Keratinocyte (primary cell): ENCODE measurements at places on chromosomes 2 and 18. TPM values are rescaled to one million over a fixed set of nuclear protein-coding genes. Genes with fewer than 3 reads are reported as not detected.

Gene SCN2A
- 0.27 to 1.0 TPM (median 0.91 TPM) in 3 replicates for polyA plus RNA-seq

DNA sequence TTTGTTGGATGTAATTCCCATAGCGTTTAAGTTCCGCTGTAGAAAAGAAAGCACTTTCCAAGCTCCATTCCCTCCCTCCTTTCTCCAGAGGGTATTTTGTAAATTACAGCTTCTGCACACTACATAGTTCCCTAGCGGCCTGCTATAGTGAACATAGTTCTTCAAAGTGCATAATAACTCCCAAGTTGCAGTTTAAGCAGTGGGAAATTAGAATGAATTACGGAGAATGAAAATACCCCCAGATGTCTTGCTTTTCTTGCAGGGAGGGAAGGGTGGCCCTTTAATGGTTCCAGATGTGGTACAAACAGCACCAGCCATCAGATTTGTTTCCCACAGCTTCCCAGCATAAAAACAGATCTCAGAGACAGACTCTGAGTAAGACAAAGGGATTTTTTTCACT, 893.9 kb downstream of the SUCLG1 start:
- no peaks in the 10 kb centered on the region for H3K27me3 ChIP-seq
- no peaks in the 10 kb centered on the region for H3K36me3 ChIP-seq
- H3K4me3 ChIP-seq: no peak overlapping the region
- no peaks in the 10 kb centered on the region for H3K4me1 ChIP-seq
- DNase-seq: no peak

- no peaks in the 10 kb centered on the region for H3K36me3 ChIP-seq
- no peak overlapping the region for H3K27ac ChIP-seq
- peaks cover 7% of the 10 kb centered on the region for H3K27me3 ChIP-seq
- H3K4me3 ChIP-seq: no peak overlapping the region
- DNase-seq: no peak
- H3K4me1 ChIP-seq: no peaks in the 10 kb centered on the region
Observed at GRCh38 chr2:173553593-173553992, 198.9 kb downstream of the CDCA7 start.

- no peak overlapping the region for H3K4me3 ChIP-seq
- H3K27me3 ChIP-seq: no peaks in the 10 kb centered on the region
- no peak for DNase-seq
- no peak overlapping the region for H3K27ac ChIP-seq
Observed at GRCh38 chr2:108853421-108853820, 66.8 kb downstream of the CCDC138 start.

DNA sequence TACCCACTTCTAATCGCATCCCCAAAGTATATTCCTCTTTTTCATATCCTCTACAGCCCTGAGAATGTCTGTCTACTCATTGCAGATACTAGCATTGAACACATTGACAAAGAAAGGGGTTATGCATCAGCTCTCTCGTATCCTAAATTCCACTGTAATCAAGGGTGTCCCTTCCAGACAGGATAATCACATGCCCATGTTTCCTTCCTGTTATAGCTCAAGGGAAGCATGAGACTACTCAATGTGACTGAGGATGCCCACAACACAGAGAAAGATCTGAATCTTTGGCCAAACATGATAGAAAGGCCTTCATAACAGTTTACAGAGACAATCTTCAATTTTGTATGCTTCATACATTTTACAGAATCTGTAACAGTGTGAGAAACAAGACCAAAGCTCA, 69.2 kb downstream of the HIBCH start:
- no peaks in the 10 kb centered on the region for H3K36me3 ChIP-seq
- no peak overlapping the region for H3K27ac ChIP-seq
- H3K27me3 ChIP-seq: no peaks in the 10 kb centered on the region
- DNase-seq: no peak

DNA sequence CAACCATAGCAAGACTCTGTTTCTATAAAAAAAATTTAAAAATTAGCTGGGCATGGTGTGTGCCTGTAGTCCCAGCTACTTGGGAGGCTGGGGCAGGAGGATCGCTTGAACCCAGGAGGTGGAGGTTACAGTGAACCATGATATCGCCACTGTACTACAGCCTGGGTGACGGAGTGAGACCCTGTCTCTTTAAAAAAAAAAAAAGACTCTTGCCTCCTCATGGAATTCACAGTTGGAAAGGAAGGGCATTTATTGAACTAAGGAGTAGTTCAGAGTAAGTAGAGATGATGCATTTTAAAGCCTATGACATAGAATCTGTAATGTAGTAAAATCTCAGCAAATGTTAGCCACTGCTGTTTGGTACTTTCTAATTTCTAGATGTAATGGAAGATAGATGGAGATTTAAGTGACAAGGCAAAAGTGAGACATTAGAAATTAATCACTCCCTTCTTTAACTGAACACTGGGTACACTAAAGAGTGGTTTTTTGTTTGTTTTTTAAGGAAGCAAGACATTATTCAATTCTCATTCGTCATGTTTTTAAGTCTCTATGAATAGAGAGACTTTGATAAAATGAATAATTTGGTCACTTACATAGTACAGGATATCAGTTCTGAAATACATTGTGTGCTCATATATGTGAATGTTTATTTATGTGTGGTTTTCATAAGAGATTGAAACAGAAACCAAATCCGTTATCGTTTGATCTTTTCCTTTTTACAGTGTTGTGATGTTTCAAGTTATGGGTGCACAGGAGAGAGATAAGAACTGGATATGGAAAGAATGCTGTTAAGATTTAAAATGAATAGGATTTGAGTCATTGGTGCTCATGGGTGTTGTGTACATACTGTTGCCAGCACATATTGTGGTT, 186.1 kb upstream of the STON1 start:
- peaks cover 9% of the 10 kb centered on the region for H3K36me3 ChIP-seq
- DNase-seq: peak; percentile 36
- H3K27me3 ChIP-seq: no peaks in the 10 kb centered on the region
- peak overlapping the region; percentile 63 for H3K27ac ChIP-seq

DNA sequence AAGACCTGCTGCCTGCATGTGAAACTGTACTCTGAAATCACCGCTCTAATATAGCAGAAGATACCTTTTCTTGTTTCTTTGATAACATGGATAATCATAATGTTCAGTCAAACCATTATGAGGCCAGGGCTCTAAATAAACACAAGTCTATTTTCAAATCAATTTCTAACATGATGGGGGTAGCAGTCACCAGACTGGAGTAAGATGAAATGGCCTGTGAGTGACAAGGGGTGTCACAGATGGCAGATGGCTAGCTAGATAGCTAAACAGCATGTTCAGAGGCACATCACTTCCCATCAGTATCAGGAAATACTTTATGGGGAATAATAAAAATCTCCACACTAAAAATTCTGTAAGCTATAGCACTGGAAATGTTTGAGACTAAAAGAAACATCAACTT, 14.0 kb downstream of the MBD2 start:
- H3K27me3 ChIP-seq: no peaks in the 10 kb centered on the region
- no peaks in the 10 kb centered on the region for H3K36me3 ChIP-seq
- no peak for DNase-seq
- no peak overlapping the region for H3K4me3 ChIP-seq
- H3K4me1 ChIP-seq: peaks cover 19% of the 10 kb centered on the region

DNA sequence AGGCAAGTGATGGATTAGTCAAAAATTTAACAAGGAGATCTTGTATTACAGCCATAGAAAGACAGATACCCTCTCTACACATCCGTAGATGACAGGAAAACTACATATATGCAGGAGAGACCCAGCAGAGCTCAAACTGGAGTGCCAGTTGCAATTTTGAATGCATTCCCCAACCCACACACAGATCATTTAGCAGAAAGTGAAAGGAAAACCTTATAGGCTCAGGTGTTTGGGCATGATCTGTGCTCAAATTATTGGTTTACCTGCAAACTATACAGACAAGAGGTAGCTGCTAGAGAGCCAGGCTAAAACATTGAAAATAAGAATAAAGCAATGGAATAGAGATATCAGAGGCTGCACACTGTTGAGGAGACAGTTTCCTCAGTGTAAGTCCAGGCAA, 51.8 kb downstream of the RAB3GAP1 start:
- no peaks in the 10 kb centered on the region for H3K27me3 ChIP-seq
- DNase-seq: no peak
- H3K27ac ChIP-seq: no peak overlapping the region
- H3K4me1 ChIP-seq: no peaks in the 10 kb centered on the region

DNA sequence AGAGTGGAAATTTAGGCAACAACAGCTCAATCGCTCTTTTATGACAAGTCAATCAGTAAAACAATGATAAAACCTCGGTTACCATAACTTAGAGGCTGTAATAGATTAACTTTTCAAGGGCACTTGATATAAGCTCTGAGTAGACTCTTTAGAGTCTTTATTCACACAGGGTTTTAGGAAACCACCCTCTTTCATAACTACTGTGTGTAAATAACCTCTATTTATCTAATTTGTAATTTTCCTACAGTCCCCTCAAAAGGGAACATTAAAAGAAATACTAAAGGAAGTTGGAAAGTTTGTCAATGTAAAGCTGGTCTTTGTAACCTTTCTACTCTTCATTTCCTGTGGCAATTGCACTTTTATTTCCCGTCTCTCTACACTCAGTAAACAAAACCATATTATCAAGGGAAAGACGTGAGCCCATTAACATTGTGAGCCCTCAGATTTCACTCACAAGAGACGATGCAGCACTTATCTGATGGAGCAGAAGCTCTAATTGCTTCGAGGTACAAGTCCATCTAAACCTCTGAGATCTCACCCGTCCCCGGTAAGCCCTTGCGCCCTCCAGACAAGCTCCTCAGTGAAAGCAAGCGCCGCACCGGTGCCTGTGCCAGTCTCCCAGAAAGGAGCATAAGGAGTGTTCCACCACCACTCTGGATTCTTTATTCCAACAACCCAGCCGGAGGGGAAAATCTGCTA, 1.1 kb upstream of the HOXD1 start:
- H3K36me3 ChIP-seq: no peaks in the 10 kb centered on the region
- DNase-seq: no peak
- no peak overlapping the region for H3K27ac ChIP-seq
- no peak overlapping the region for H3K4me3 ChIP-seq
- peaks cover 67% of the 10 kb centered on the region for H3K27me3 ChIP-seq
- peaks cover 6% of the 10 kb centered on the region for H3K4me1 ChIP-seq
